ENCODE measurements at places on chromosomes 12 and 14.

DNA sequence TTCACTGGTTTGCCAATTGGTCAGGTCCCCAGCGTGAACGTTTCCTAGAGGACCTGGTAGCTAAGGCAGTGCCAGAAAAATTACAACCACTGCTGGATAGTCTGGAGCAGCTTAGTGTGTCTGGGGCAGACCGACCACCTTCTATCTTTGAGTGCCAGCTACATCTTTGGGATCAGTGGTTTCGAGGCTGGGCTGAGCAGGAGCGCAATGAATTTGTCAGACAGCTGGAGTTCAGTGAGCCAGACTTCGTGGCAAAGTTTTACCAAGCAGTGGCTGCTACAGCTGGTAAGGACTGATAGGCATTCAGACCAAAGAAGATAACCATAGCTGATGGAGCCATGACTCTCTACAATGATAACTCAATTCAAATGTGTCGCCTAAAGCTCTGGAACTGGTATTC is 2.5 kb downstream of the C14orf119 start:
- DNase-seq: no peak

DNA sequence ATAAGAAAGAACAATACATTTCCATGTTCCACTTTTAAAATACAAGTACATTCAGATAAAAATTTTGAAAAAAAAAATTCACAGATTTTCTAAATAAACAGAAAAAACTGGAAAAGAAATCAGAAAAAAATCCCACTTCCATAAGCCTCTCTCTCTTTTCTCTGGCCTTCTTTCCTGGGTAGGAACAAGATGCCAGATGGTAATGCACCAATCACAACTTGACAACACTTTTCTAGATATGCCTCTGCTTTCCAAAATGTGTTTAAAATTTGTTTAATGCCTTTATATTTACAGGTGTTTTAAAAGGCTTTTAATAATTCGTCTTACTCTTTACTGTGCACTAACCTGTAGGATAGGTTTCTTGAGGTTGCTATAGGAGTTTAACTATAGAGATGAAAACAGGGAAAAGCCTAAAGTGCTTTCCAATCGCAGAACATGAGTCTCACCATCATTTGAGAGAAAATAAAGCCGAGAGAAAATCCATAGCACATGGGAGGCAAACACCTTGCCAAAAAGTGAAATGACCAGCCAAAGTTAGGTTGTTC is 74.2 kb downstream of the TMTC1 start:
- no peak for DNase-seq

- peak; percentile 37 for DNase-seq
These were observed 363.5 kb downstream of the TMEM121 start for GRCh38 chr14:105889666-105890473.

DNA sequence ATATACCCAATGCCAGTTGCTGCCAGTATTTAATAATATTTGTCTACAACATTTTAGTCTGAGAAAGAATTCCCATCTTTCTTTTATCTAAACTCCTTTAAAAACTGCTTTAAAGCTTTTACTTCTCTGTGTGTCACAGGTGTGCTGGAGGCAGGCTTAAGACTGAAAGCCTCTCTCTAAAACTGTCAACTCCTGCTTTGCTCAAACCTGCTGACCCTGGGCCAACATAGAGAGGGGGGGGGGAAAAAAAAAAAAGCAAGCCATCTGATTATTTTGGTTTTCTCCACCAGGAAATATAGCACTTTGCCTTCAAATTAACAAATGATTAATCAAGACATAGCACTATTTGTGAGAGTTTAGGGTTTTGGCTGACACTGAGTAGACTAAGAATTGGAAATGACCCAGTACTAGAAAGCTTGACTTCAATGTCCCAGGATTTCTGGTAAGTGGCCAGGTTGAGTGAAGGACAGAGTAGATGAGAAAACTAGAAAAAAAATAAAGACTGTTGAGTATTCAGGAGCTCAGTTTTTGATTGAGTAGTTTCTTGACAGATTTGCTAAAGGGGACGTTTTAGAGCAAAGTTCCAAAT is 357.0 kb upstream of the FLRT2 start:
- no peak for DNase-seq

- DNase-seq: no peak
These were observed 120.3 kb upstream of the PLEKHG7 start for GRCh38 chr12:92582475-92582874.

DNA sequence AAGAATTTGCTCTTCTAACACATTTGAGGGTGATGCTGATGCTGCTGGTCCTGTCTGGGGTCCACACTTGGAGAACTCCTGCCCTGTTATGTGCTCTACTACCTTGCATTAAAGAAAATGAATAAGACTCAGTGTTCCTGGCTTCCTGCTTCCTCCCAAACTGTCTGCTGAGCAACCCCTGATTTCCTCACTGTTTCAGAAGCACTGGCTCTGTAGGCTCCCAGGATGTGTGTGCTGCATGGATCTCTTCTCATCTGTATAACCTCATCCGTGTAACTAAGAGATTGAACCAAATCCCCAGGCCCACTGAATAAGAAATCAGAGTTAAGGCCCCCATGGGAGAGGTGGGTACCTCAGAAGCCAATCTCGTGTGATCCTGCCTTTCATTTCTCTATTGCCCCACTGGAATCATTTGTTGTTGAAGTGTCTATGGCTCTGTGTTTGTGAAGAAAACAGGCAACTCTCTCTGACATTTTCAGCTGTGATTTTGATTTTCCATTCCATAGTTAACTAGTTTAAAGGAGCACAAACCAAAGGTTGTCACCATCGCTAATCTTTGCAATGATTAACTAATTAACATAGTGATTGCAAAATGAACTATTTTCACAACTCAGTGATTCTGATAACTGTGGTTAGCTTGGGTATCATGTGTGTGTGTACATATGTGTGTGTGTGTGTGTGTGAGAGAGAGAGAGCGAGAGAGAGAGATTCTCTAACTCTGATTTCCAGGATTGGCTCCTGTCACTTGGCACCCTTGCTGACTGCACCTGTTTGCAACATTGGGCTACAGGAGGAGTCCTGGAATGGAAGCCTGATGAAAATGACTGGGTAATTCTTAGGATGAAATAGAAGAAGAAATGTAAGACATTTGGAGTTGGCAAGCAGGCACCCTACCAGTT is 196.2 kb downstream of the SLC38A4 start:
- DNase-seq: no peak

- DNase-seq: no peak
These were observed 25.2 kb downstream of the ARHGAP5 start for GRCh38 chr14:32102152-32102787.

- no peak for DNase-seq
These were observed 139.0 kb upstream of the LRIG3 start for GRCh38 chr12:59059088-59059935.

- no peak for DNase-seq
These were observed 57.1 kb downstream of the STON2 start for GRCh38 chr14:81342850-81343580.

DNA sequence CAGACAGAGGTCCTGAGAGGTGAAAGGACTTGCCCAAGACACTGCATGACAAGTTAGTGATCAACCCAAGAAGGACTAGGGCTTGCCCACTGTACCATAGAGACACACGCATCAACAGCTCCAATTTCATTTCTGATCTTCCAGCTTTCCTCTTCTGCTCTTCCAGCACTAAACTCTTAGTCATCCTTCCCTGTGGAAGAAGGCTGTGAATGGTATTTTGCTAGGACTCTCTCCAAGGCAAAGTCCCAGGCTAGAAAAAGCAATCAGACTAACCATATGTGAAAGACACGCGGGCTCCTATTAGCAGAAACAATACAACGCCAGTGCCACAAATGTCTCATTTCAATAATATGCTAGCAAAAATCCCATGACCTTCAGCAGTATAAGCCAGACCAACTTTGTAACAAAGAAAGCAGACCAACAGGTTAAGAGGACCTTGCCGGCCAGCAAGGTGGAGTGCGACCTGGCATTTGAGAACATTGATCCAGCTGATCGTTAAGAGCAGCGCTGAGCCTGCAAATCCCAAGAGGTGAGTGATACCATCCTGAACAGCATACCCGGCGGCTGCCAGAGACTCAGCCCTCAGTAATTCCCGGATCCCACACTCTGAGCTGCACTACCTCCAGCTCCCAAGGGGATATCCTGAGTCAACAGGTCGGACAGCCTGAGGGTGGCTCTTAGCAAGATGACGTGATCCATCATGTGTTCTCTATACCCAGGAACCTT is 132.5 kb downstream of the FOXN3 start:
- DNase-seq: no peak

GRCh38 chr12:124083708-124084107 is 110.7 kb downstream of the ZNF664 start:
- no peak for DNase-seq

DNA sequence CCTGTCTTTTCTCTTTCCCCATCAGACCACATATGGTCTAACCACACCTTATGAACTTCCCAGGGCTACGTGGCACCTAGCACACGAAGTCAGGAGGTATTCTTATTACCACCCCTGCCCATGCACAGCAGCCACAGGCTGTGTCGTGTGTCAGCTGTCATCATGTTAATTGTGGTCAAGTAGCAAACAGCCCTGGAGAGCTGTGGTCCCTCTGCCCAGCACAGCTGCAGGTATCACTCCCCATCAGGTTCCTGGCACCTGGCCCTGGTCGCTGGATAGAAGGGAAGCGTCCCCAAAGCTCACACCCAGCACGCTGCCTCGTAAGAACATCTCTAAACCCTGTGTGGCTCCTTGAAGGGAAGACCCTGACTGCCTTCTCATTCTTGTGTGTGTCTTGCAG is 45.4 kb downstream of the CLMN start:
- DNase-seq: no peak

All from activated naive CD4-positive, alpha-beta T cell treated with anti-CD3 and anti-CD28 coated beads, Interleukin-2, amount 50 U/mL, for 72 hours (primary cell).